ENCODE measurements at places on chromosomes 1 and 21. TPM values are rescaled to one million over a fixed set of nuclear protein-coding genes. Genes with fewer than 3 reads are reported as not detected.

Gene FCAMR
- total RNA-seq, result not detected

Gene MSH4
- total RNA-seq, result 0.42 TPM

Gene CR1L
- total RNA-seq, result not detected

Gene NID1
- 6.2 TPM for total RNA-seq

Measured in naive thymus-derived CD4-positive, alpha-beta T cell (primary cell).